Activated naive CD4-positive, alpha-beta T cell treated with anti-CD3 and anti-CD28 coated beads, Interleukin-2, amount 10 ng/mL, durations not matched to agents 7 days and 5 days (primary cell): ENCODE measurements at places on chromosomes 1 and 21.
A peak's percentile ranks its signal among the peaks of the same experiment; 100 is the strongest.

DNA sequence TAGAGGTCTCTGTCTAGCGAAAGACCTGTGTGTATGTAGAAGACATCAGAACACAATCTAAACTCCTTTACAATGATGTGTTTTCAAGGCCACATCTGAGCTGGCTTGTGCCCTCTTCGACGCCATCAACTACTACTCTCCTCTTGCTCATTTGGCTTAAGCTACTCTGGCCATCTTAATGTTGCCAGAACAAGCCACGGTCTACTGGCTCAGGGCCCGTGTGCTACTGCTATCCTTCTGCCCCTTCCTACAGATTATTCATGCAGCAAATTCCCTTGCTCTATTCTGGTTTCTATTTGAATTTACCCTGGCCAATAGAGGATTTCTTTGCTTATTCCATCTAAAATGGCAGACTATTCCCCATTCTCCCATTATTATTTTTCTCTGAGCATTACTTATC, 121.7 kb downstream of the ZZZ3 start:
- no peak for DNase-seq

- no peak for DNase-seq
These were observed 77.0 kb upstream of the POU3F1 start for GRCh38 chr1:38123356-38124135.

DNA sequence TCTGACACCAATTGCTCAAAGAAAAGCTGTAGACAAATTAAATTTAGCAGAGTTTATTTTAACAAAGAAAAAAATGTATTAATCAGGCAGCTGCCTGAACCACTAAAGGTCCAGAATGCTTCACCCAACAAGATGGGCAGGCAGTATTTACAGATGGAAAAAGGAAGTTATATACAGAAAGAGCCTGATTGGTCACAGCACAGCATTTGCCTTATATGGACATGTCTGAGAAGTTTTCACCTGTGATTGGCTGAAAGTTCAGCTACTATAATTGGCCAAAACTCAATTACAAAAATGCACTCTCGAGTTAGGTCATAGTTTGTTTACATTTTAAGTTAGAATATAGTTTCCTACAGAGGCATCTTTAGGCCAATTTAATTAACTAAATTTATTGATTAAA, 15.1 kb upstream of the FMO1 start:
- no peak for DNase-seq

- DNase-seq, result no peak
These were observed 84.9 kb upstream of the CXADR start for GRCh38 chr21:17427831-17428483.

DNA sequence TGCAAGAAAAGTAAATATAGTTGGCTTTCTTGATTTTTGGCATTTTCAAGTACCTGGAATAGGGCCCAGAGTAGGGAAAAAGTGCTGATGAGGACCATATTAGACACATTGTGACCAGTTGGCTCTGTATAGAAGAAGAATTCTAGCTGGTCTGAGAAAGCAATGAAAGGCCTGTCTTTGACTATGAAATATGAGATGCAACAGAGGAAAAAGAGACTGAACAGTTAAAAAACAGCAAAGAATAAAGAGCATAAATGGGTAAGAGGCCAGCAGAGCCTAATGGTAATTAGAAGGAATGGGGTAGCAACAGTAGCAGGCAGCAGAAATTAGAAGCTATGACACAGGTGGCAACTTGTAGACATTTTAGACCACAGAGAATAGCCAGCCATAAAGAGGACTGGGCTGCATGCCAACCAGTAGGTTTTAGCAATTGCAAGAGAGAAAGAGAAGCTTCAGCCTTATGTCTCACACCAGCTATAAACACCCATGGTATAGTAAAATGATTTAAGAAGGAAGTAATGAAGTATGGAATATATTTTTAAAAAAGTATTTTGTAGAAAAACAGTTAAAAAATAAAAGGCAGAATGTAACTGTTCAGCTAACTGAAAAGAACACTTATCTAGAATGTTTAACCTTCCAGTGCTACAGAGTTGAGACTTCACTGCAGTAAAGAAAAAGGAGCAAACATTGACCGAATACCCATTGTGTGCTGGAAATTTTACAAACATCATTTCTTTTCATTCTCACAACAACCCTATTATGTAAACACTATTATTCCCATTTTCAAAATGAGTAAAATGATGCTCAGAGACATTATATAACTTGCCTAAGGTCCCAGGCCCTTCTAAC, 114.1 kb downstream of the LHX4 start:
- DNase-seq, result no peak

GRCh38 chr1:184036517-184036949, 995 bp downstream of the COLGALT2 start:
- DNase-seq, result peak; percentile 23

DNA sequence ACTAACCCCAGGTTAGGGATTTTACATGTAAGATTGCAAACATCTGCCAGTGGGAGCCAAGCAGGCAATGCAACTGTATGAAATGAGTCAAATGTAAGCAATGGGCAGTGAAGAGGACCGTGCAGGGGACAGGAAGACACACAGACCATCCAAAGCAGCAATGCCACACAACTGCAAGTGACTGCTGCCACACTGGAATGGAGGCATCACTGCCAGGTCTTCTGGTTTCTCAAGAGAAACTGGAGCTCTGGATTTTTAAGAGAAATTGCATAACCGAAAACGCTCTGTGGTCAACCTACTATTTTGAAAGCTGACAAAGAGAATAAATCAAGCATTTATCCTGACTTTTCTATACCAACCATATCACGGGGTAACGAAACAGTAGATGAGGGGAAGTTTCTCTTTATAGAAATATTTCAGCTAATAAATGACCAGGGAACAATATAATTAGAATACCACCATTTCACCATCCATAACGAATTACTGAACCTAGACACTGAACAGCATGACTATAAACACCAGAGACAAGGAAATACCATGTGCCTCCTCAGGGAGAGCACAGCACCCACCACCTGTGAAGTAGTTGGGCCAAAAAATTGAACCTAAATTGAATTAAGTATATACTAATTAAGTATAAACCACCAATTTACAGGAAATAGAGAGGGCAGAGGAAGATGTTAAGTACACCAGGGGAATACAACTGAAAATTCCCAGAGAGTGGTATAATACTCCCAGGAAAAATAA, 4.4 kb downstream of the AK2 start:
- no peak for DNase-seq

- DNase-seq, result peak; percentile 78
These were observed 27.8 kb upstream of the RNF187 start for GRCh38 chr1:228459091-228459993.

DNA sequence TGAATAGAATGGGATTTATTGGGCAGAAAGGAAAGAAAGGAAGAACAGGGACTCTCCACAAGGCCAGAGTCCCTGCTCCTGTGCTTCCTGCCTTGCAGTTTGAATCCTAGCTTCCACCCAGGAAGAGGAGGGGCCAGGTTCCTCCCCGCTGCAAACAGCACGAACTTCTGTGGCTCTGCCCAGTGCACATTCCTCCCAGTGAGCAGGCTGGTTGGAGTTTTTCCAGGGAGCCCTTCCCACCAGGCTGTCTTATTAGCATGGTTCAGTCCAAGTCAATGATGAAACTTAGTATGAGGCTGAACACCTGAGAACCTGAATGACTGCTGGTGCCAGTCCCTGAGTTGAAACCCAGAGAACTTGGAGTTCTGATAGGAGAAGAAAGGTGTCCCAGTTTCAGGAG, 247.2 kb downstream of the DUSP10 start:
- DNase-seq, result no peak

- no peak for DNase-seq
These were observed 110.0 kb upstream of the GUCA2B start for GRCh38 chr1:42043182-42043581.

DNA sequence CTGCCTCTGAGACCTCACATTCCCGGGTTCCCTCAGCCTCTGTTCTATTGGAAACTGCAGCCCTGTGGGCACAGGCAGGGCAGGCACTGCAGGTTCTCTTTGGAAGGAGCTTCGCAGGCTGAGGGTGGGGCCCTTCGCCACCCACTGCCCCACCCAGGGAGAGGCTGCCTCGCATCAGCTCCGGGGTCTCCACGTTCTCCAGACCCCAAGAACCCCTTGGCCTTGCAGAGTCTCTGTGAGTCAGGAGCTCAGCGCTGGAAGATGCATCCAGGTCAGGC, 8.6 kb upstream of the C1orf159 start:
- DNase-seq, result no peak

- peak; percentile 38 for DNase-seq
These were observed 51.7 kb downstream of the SLC16A1 start for GRCh38 chr1:112904071-112904830.

DNA sequence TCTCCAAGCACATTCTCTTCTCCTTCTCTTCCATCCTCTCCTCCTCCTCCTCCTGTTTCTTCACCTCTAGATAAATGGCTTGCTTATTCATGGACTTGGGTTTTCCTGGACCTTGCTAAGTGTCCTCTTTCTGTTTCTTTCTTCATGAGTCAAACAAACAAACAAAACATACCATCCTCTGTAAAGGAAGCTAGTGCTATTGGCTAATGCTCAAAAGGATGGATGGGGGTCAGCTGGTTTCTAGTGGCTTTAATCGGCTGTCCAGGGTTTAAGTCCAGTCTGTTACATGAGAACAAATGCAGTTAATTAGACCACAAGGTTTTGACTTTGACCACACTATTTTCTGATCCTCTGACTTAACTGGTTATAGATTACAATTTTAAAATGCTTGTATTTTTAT, 83.8 kb upstream of the TSPAN2 start:
- no peak for DNase-seq

GRCh38 chr1:3892748-3893147, 7.3 kb downstream of the C1orf174 start:
- no peak for DNase-seq

DNA sequence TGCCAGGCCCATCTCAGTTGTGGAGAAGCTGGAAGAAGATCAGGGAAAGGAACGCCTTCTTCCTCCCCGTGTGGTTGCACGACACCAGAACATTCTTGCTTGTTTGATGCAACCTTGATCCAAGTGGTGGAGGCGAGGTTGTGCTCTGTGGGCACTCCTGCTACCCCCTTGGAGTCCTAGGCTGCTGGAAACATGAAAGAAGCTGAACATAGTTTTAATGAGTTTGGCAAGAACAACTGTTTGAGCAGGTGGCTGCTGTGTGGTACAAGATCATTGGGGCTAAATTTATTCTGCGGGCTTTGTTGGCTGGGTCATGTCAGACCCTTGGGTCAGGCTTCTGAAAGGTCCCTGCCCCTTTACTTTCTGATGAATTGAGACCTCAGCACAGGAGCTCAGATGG, 5.9 kb downstream of the KAZN start:
- no peak for DNase-seq

DNA sequence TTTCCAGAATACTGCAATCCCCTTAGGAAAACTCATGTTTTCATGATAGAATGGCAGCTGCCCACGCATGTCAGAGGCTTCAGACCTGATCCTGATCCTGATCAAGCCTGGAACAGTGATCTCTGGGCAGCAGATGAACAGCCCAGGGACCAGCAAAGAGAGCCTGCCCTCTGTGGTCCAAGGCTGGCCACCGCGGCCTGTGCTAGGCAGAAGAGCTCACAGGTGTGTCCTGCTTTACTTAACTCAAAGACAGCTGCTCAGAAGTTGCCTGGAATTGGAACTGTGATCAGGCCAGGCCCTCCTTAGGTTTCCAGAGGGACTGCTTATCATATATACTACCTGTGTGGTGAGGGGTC, 21.2 kb upstream of the BCAR3 start:
- DNase-seq, result no peak

DNA sequence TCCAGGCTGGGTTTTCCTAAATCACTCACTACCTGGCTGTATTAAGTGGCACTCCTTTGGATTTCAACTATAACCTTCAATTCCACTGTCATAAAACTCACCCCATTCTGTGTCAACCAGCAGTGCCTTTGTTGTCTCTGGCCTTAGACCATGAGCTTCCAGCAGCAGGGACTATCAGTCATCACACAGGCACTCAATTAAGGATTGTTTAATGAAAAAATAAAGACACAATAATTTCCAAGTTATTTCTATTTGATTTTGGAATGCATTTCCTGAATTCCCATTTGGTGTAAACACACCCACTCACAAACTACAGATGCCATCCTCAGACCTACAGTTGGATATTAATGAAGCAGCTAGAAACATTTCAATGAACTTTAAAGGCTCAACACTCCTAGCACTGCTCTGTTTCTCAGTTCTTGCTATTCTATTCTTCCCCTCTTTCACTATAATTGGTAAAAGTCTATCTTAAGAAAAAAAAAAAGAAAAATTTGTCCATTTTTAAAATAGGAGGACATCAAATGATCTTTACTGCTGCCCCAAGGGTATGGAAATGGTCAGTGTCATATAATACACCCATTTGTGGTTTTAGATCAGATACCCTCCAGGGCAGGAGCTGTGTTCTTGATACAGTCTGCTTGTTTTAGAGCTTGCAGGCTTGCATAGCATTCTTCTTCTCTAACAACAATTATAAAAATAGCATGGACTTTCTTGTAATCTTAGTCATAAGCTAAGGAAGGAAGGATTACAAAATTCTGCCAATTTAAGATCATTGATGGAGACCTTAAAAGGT, 156.4 kb downstream of the PTGER3 start:
- no peak for DNase-seq

DNA sequence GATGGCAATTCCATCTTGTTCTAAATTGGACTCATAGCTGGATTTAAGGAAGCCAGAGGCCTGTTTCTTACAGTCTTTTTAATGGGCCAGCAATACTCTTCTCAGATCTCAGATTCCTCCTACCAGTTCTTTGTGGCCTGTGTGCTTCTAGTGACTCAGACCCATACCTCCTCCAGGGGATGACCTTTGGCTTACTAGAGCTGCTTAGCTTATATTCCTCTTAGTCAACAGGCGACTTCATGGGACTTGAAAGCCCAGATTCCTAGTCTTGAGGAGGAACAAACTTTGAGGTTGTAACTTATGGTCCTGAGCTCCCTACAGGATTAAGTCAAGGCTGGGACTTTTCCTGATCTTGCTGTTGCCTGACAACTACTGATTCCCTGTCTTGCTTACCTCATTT, 12.4 kb upstream of the PAPPA2 start:
- DNase-seq, result no peak

- no peak for DNase-seq
These were observed 602 bp upstream of the RIMKLA start for GRCh38 chr1:42379794-42380585.

GRCh38 chr21:18951271-18952038, 547.9 kb upstream of the TMPRSS15 start:
- no peak for DNase-seq

DNA sequence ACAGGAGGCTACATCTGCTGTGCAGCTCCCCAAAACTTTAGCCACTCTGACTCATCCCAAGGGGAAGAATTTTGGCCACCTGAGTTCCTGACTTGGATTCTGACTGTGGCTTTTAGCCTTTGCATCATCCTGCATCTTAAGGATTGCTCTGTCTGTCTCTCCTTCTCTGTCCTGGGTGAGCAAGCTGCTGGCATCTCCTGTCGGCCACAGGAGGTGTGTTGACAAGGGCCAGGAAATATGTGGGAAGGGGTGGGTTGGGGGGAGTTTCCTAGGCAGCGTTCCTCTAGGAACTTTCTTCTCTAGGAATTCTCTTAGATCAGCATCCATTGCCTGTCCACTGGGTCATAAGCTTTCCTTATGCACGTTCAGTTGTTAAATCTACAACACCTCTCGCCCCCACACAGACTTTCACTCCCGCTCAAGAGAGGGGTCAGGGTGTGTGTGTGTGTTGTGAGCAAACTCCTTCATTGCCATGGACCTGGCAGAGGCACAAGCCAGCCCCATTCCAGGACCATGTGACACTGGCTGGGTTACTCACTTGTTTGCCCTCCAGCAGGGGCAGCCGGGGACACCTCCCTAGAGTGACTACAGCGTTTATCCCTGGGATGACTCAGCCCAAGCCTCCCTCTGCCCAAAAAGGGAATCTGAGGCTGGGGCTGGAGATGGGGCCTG, 145.0 kb upstream of the DUSP10 start:
- no peak for DNase-seq
